ENCODE measurements at places on chromosomes 4 and X.

GRCh38 chrX:129606918-129607317, 47.8 kb downstream of the APLN start:
- no peak for DNase-seq

GRCh38 chr4:89161841-89162240, 50.5 kb downstream of the TIGD2 start:
- no peak for DNase-seq

GRCh38 chr4:173522160-173522950, 7.7 kb downstream of the HAND2 start:
- DNase-seq: no peak

GRCh38 chrX:14039344-14039743, 9.7 kb upstream of the GEMIN8 start:
- peak; percentile 0 for DNase-seq

DNA sequence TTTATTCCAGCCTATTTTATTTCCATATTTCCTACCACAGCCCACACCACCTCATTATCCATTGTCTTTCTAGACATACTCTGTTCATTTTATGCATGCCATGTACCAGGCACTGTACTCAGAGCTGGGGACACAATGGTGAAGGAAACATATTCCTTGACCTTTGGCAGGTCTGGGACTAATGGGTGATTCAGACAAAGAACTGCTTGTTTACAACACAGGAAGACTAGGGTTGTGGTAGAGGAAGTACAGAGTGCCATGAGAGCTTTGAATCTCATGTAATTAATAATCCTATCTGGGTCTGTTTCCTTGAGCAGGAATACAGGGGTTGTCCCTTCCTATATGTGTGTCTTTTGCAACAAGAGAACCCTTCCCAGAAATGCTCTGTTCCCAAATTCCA, 75.1 kb upstream of the NUDT10 start:
- no peak for DNase-seq

DNA sequence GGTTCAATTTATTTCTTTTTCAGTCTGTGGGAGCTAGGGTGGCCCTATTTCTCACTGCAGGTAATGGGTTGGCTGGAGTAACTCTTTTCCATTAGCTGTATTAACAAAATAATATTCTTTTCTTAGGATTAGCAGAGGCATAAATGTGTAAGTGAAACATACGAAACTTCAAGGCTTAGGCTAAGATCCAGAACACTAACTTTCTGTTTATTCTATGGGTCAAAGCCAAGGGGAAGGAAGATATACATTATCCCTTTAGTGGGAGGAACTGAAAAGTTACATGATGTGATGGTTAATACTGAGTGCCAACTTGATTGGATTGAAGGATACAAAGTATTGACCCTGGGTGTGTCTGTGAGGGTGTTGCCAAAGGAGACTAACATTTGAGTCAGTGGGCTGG, 66.4 kb downstream of the DCAF8L2 start:
- no peak for DNase-seq

DNA sequence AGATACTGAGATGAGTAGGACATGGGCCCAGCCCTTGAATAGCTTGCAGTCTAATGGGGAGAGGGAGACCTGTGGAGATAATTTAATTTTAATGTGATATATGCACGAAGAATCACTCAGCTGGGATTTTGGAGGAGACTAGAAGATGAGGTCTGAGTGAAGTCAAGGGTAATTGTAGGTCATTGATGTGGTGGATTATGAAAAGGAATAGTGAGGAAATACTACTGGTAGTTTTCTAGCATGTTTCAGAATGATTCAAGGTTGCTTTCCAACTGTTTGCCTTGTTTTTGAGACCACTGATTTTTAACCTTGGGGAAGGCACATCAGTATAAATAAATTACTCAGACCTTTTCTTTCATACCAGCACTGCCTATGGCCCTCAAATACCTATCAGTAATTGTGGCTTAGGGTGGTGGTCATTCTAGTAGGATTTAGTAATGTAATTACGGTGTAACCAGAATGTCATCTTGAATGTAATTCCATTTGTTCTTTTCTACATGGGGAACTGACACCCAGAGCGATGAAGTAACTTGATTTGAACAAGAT, 25.6 kb downstream of the PTTG2 start:
- no peak for DNase-seq

DNA sequence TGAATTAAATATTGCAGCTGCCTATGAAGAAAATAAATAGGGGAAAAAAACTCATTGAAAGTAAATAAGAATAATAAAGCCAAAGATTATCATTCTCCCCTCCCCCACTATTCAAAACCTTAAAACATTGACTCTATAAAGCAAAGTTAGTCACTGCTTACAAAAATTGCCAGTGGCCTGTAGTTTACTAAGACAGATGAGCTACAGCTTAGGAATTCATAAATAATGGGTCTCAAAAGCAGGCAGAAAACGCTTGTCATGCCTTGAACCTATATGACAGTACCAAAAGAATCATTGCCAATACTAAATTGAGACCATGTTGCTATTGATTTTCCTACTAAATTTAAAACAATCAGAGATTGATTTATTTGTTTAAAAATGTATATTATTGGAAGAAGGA, 78.9 kb downstream of the SLC10A7 start:
- DNase-seq: no peak

- no peak for DNase-seq
Observed at GRCh38 chr4:79540143-79540542, 132.1 kb upstream of the GK2 start.

GRCh38 chr4:19807505-19807904, 444.2 kb upstream of the SLIT2 start:
- no peak for DNase-seq

DNA sequence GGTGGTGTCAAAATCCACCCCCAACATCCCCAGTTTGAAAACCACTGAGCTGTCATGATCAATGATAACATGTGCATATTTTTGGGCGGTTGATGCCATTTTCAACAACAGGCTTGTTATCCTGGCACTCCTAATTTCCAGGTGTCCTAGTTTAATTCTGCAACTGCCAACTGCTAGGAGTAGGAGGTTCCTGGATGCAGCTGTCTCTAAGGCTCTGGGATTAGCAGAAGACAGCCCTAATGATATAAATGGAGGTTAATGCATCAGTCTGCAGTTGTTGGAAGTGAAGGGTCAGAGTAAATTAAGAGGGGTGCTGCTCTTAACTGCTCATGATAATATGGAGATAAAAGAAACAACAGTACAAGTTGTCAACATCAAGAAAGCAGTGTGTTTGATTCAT, 23.8 kb downstream of the ARFIP1 start:
- DNase-seq: no peak

DNA sequence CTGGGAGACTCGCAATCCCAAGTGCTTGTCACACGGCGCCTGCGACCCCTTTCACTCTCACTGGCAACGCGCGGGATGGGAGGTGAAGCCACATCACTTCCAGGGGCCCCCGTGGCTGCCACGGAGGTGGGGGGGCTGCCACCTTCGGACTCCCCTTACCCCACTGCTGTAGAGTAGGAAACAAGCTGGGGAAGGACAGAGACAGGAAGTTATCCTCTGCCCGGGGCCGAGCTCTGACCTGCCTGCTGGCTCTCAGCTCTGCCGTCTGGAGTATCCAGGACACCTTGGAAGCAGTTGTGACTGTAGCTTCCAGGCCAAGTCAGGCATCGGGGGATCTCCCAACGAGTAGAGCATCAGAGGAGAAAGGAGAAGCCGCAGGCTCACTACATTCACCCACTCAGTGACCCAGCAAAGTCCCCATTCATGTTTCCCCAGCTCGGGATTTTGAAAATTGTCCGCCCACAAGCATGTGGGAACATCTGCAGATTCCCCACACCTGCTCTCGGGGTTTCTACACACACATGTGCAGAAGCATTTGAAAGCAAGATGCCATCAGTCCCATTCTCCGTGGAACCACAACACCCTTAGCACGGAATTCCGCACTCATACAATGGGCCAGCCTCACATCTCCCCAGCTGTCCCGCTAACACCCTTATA, 10.8 kb downstream of the PDZD4 start:
- DNase-seq: no peak

- DNase-seq: no peak
Observed at GRCh38 chr4:5866841-5867813, 25.8 kb downstream of the CRMP1 start.

DNA sequence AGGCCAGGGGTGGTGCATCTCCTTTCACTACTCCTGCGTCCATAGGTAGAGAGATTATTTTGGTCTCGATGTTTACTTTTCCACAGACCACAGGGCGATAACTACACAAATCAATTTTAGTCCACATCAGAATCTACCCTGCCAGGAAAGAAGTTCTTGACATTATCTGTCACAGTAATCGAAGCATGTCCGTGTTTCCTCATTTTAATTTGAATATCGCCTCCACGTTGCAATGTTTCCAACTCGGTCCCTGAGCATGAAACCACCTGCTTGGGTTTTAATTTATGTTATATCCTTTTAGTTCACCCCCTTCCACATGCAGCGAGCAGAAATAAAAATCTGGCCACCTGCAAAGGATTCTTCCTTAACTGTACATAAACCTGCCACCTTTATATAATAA, 100.1 kb upstream of the ATXN3L start:
- no peak for DNase-seq

DNA sequence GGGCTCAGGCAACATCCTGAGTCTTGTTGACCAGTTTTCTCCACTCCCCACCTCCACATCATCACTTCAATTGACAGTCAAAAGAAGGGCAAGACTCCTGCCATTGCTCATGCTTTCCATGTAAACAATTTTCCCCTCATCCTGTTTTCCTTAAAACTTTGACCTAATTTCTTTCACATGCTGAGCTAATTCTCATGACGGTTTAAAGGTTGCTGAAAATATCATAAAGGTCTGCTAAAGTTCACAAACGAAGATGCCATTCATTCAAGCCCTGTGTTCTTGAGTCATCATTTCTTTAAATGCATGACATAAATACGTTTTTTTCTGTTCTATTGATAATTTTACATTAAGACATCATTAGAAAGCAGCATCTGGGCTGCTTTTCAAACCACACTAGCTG, 353.9 kb downstream of the NKX6-1 start:
- DNase-seq: no peak

- DNase-seq: no peak
Observed at GRCh38 chr4:101604976-101605375, 185.6 kb upstream of the BANK1 start.

- peak; percentile 73 for DNase-seq
Observed at GRCh38 chrX:136909119-136909705, 28.7 kb upstream of the RBMX start.

GRCh38 chrX:151000861-151001331, 17.8 kb downstream of the HMGB3 start:
- DNase-seq: no peak

GRCh38 chr4:153428941-153429475, 37.2 kb upstream of the TMEM131L start:
- no peak for DNase-seq

DNA sequence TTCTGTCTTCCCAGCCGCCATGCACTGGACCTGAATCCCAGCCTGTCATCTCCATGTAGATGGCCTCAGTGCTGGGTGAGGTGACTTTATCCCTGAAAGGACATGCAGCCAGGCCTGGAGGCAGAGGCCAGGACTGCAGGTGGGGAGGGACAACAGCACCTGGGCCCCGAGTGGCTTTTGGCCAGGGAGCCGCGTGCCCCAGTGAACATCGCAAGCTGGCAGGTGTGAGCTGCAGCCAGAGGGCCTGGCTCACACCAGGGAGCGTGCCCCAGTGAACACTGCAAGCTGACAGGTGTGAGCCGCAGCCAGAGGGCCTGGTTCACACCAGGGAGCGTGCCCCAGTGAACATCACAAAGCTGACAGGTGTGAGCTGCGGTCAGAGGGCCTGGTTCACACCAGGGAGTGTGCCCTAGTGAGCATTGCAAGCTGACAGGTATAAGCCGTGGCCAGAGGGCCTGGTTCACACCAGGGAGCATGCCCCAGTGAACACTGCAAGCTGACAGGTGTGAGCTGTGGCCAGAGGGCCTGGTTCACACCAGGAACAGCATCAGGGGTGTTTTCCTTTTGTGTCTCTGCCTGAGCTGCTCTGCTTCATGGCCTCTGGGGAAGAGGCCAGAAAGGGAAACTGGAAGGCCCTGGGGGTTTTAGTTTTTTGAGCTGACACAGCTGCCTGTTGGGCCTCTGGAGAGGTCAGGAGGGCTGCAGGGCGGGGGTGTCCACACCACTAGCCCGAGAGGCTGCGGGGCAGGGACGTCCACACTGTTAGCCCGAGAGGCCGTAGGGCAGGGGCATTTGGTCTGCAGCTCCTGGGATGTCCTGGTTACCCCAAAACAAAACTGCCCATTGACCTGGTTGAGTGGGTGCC, 22.7 kb upstream of the PSAPL1 start:
- DNase-seq: no peak

DNA sequence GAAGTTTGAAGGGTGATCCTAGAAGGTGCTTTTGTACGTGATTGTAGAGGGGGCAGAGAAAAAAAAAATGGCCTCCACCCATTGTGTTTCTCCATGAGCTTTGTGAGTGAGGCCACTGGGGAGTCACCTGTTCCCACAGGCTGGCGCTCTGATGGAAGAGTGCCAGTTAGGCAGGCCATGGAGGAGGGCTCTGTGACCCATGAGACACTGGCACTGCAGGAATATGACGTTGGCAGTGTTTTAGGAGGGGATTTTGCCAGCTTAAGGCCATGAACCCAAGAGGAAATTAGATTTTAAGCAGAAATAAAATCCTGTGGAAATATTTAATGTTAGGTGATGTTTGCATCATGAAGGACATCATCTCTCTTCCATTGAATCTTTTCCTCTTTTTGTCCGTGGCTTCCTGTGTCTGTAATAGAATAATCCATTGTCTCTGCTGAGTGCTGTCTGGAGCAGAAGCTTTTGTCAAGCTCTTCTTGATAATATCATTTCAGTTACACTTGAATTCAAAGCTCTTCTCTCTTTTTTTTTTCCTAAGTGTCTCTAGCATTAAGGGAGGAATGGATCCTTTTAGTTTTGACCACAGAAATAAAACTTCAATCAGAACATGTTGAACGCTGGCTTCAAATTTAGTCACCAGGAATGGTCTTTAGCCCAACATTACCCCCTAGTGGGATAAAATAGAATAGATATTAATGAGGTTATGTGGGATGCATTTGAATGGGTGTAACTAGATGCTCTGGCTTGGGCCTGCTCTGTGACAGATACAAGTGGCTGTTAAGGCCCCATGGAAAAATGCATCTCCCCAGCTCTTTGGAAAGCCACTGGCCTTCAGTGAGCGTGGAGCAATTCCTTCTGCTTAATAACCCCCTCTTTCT, 41.0 kb upstream of the UCP1 start:
- DNase-seq: no peak

GRCh38 chrX:526295-527224, 104.0 kb upstream of the SHOX start:
- DNase-seq: no peak
